ENCODE measurements at places on chromosomes 4 and X.

DNA sequence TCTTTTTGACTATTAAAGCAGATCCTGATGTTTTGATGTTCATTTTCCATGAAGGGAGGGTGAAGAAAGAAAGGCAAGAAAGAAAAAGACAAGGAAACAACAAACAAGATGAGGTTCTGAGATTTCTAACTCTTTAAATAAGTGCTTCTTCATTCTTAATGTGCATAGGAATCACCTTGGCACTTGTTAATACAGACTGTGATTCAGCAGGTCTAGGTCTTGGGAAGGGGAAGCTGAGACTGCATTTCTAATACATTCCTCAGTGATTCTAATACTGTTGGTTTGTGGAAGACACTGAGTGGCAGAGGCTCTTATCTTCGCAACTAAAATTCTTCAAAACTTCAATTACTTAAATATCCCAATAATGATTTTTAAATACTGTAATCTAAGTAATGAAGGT, 95.2 kb upstream of the NAP1L5 start:
- DNase-seq = no peak

- DNase-seq = no peak
Observed at GRCh38 chr4:3615386-3616286, 83.4 kb upstream of the LRPAP1 start.

DNA sequence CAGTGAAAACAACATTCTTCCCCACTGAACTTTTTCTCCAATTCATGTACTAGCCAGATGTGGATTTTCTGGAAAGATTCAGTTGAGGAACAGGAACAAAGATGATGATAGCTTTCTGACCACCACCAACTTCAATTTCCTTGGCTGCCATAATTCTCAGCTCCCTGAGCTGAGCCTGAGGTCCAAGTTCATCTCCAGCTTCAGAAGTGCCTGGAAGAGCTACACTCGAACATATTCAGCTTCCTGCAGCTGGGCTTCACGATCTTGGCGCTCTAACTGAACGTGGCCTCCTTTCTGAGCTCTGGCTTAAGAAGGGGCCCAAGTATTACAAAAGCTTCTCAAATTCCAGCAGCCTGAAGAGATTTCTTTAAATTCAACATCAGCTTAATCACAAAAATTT, 83.9 kb downstream of the QDPR start:
- no peak for DNase-seq

- no peak for DNase-seq
Observed at GRCh38 chr4:174422893-174423256, 99.4 kb downstream of the HPGD start.

DNA sequence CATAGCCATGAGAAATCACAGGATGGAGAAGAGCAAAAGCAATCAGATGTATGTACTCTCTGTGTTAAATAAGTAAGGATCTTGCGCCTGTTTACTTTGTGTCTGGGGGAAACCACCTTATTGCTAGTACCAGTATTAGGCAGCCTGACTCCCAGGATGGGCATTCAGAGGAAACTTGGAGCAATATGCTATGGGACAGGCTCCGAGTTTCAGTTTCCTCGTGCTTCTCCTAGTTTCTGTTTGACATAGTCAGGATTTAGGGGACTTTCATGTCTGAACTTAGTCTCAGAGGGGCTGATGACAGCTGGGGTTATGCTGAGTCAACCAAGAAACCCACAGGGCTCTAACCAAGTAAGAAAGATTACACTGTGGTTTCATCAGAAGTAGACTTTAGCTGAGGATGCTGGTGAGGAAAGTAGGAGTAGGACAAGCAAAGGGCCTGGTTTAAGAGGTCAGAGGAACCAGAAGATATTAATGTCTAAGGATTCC, 13.5 kb downstream of the NSUN7 start:
- DNase-seq = no peak

GRCh38 chr4:13543839-13544605, at the start of gene NKX3-2:
Gene NKX3-2, minus strand, starts transcription at chr4:13544508. Its CDS starts 94 bp downstream, at chr4:13544414.
- no peak for DNase-seq

DNA sequence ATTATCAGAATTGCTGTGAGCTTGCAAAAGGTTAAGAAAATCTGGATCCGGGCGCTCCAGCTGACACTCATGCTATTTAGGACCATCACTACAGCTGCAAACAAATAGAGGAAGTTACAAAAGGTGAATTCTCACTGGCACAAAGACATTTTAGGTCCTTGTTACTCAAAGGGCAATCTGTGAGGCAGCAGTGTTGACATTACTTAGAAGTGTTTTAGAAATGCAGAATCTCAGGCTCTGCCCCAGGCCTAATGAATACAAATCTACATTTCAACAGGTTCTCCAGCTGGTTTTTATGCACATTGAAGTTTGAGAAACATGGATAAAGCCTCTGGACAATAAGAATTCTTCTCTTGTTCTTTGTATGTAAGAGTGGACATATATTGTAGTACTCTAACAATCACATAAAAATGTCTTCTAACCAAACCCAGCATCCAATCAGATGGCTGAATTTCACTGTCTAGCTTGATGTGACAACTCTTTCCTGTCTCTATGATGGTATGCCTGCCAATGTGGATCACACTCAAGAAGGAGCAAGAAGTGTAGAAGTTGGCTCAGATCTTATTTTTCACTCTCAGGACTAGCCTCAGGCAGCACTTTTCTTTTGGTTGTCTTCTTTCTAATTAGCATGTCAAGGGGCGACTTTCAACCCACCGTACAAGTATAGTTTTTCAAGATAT, 18.8 kb downstream of the SLC7A11 start:
- no peak for DNase-seq

GRCh38 chr4:25330905-25331808, 18.6 kb downstream of the ZCCHC4 start:
- no peak for DNase-seq

DNA sequence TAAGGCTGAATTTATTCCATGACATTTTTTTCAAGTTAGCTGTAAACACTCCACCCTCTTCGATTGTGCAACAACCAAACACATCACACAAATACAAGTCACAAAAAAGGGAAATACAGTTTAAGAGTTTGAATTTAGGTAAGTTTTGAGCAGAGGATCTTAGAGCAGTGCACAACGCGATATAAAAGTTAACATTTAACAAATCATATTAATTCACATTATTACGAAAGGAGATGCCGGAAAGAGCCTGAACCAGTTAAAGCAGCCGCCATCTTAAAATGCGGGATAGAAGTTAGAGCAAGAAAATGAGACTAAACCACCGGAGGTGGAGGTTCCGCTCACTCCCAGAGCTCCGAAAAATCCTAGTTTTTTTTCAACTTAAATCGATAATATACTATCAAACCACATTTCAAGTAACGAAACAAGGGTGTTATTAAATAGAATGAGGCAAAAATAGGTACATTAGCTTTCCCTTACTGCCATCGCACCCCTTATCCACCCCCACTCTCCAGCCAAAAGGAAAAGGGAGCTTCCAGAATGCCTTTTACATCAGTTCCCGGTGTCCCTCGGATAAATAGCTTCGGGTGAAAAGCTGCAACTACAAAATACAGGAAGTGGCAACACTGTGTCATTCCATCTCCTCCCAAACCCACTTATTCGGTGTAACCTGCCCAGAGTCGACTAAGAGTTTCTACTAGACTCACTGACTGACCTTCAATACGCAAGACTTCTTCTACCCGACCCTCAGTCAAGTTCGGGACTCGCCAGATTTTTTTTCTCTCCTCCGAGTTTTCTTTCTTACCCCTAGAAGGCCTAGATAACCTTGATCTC, 1.9 kb downstream of the UBE2D3 start:
- DNase-seq = no peak

- no peak for DNase-seq
Observed at GRCh38 chr4:155921597-155921996, 18.1 kb downstream of the TDO2 start.

DNA sequence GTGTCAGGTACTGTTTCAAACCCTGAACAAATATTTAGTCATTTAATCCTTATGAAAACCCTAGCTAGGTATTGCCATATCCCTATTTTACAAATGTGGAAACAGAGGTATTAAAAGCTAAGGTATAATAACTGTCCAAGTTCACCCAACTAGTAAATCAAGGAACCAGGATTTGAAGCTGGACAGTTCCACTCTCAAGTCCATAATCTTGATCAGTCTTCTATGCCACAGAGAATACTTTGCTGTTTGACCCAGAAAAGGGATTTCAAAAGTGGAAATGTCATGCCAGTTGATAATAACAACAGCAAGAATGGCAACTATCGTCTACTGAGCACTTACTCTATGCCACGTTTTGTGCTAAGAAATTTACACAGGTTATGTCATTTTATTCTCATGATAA, 90.4 kb upstream of the KIT start:
- no peak for DNase-seq

GRCh38 chrX:146241902-146242301, 424.3 kb downstream of the SLITRK2 start:
- no peak for DNase-seq

- no peak for DNase-seq
Observed at GRCh38 chrX:107467271-107467670, 17.8 kb downstream of the FRMPD3 start.

GRCh38 chrX:101108284-101108683, 10.3 kb downstream of the CENPI start:
- DNase-seq = no peak

GRCh38 chr4:110005461-110006056, 92.9 kb downstream of the EGF start:
- DNase-seq = no peak

DNA sequence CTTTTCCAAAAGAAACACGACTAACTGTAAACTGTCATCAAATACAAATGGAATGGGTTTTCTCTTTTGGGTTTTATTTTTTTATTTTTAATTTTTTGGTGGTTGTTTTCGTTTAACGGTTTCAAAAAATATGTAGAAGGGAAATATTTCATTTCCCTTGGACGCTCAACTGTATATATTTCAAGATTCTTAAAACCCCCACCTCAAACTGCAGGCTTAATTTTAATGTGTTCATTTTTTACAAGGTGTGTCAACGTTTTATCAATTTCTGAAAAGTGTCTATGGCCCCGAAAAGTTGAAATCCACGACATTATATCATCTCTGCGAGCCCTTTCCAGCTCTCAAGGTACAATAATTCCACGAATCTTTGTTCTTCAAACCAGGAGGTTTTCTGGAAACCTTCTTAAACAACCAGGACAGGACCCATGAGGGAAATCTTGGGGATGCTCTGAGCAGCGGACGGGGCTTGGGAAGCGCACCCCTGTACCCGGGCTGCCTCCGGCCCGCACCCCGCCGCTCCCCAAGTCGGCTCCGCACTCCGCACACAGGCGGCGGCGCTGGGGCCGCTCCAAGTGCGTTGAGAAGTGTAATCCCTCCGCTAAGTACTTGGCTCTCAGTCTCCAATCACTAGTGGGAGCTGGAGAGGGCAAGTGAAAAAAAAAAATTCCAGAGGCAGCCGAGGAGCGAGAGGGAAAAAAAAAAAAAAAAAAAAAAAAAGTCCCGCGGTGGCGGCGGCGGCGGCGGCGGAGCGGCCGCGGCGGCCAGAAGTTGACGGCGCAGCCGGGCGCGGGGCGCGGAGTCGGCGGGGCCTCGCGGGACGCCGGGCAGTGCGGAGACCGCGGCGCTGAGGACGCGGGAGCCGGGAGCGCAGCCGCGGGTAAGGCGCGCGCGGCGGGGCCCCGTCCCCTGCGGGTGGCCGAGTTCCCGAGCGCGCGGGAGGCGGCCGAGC, at the start of gene BMPR1B:
Gene BMPR1B, plus strand, starts transcription at position 764 of the 949 bp plus-strand sequence. CDS start 346,470 bp downstream, outside the sequence.
- DNase-seq = no peak

GRCh38 chr4:156972379-156973015, 898 bp upstream of the PDGFC start:
- no peak for DNase-seq

DNA sequence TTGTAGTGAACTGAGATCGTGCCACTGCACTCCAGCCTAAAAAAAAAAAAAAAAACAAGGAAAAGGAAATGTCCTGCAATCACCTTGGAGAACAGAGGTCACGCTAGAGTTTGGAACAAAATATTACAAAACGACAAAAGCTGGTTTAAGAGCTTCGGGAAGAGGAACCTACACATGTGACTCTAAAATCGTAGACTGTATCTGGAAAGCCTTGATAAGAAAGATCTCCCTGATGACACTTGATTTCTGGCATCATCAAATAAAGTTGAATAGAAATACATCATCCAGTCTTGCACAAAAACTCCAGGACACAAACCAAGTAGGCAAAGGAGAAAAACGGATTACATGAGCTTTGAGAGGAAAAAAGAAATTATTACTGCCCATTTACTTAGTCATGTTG, 31.1 kb upstream of the DOCK11 start:
- no peak for DNase-seq

GRCh38 chr4:139501527-139501926, 47.6 kb downstream of the RAB33B start:
- no peak for DNase-seq

- DNase-seq = no peak
Observed at GRCh38 chr4:100977746-100978397, 369.5 kb downstream of the PPP3CA start.

GRCh38 chr4:150680651-150681050, 98.7 kb downstream of the MAB21L2 start:
- no peak for DNase-seq

GRCh38 chr4:161248880-161249279, 914.9 kb downstream of the FSTL5 start:
- DNase-seq = no peak

- DNase-seq = no peak
Observed at GRCh38 chr4:123430031-123430430, 33.4 kb downstream of the SPRY1 start.

- DNase-seq = no peak
Observed at GRCh38 chr4:150579551-150580234, 2.3 kb upstream of the MAB21L2 start.

DNA sequence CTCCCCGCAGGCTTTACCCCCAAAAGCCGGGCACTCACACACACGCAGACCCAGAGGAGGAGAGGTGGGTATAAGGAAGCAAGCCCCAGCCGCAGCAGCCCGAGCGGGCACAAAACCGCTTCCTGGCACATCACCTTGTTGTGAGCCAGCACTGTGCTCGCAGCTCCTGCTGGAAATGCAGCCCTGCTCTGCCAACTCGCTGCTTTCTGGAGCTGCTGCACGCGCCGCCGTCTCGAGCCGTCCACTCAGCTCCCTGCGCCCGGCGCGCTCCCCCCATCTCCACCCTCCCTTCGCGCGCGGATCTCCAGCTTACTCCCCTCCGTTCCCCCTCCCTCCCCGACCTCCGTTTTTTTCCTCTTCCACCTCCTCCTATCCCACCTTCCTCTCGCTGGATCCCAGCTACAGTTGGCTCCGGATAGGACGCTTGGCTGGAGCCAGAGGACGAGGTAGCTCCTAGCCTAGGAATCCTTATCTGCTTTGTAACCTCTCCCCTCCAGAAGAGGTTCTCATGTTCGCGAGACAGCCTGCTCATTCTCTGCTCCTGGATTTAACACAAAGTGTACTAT, at the start of gene SPOCK3:
Gene SPOCK3, minus strand, starts transcription at position 179 of the 566 bp plus-strand sequence.
- no peak for DNase-seq

DNA sequence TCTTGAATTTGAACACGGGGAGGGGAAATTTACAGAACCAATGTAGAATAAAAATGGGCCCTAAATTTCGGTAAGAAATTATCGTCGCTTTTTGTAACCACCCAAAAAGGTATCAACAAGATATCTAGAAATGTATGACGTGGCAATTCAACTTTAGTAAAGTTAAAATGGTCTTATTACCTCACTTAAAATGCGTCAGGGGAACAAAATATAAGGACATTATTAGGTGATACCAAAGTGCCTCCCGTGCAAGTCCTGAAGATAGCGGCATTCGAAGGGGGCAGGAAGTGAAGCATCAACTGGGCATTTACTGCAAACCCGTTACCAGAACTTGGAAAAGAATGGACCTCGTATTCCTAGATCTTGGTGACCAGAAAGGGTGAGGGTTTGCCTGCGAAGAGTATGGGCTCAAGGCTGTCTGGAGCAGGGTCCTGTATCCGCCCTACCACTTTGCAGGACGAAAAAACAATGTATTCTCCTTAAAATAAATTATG, 980 bp downstream of the AP1S2 start:
- DNase-seq = no peak

Measured in stimulated activated CD4-positive, alpha-beta T cell treated with anti-CD3 and anti-CD28 coated beads, Interleukin-1b, Interleukin-23, amount 100 ng/mL, for 1 hour (primary cell).